ENCODE measurements at places on chromosomes 6 and 20.

GRCh38 chr20:44594730-44595129, 12.4 kb downstream of the PKIG start:
- no peak for DNase-seq

DNA sequence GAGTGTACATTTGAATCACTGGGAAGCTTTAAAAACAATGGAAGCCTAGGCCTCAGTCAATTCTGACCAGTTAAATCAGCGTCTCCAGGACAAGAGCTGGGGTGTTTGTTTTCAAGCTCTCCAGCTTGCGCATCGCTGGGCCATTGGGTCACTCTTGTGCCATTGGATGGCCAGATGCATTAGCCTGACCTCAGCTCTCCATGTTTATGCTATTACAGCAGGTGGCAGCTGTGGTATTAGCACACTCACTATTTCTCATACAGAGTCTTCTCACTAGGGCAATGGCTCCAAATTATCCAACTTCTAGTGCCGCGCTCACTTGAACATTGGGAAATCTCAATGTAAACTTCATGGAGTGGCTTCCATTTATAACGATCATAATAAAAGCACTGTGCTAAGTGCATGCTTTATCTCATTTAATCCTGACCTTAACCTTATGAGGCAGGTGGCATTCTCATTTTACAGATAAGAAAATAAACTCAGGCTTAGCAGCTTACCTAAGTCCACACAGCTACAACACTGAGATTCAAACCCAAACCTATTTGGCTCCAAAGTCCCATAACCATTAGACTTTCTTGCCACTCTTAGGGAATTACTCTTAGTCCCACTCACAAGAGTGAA, 108.8 kb downstream of the PPP1R14C start:
- no peak for DNase-seq

GRCh38 chr6:136980070-136980469, 58.0 kb downstream of the SLC35D3 start:
- DNase-seq, result no peak

DNA sequence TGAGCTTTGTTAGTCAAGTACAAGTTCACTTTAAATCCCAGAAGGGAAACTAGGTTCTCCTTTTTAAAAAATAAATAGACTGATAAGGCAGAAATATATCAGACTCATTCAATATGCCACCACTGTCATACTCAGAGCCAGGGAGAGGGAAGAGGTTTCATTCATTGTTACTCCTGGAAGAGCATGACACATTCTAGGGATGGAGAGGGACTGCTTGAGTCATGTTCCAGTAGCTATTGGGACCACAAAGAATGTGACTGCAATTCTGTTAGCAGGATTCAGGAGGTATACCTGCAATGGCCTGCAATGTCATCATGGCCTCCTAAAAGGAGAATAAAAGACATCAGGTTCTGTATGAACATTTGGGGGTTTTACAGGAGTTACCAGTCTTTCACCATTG, 167.6 kb downstream of the TFAP2B start:
- DNase-seq, result no peak

DNA sequence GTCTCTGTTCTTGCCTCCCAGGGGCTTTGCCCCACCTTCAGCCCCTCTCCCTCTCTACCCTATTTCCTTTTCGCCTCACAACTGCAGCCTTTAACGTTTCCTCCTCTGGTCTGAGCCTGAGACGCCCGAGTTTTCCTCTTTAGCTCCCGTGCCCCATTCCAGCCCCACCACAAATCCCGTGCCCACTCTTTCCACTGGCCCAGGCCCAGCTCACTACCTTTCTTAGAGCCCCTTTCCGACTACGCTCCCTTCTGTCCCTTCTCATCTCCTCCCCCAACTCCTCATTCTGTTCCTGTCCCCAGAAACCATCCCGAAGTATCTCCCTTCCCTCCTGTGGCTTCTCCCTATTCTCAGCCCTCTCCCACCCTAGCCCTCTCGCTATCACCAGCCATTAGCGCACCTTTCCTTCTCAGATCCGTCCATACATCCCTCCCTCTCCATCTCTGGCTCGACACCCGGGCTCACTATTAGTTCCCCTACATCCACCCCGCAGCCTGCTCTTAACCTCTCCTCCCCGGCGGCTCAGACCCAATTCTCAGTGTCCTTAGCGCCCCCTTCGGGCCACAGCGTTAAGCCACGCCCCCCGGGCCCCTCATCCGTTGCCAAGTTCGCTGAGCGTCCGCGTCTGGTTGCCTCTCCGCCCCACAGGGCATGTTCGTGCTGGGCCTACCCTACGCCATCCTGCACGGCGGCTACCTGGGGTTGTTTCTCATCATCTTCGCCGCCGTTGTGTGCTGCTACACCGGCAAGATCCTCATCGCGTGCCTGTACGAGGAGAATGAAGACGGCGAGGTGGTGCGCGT, 2.7 kb downstream of the SLC32A1 start:
- peak; percentile 66 for DNase-seq

- DNase-seq, result no peak
Observed at GRCh38 chr6:18429655-18430297, 42.6 kb downstream of the RNF144B start.

Measured in activated T-cell treated with anti-CD3 and anti-CD28 coated beads, Interleukin-2, amount 50 U/mL, for 1 hour (primary cell).